ENCODE measurements at places on chromosomes 5 and 9.

- DNase-seq, result no peak
Observed at GRCh38 chr9:111874500-111874899, 22.1 kb upstream of the UGCG start.

GRCh38 chr5:116998024-116998423 lies 423.4 kb upstream of the SEMA6A start:
- no peak for DNase-seq

DNA sequence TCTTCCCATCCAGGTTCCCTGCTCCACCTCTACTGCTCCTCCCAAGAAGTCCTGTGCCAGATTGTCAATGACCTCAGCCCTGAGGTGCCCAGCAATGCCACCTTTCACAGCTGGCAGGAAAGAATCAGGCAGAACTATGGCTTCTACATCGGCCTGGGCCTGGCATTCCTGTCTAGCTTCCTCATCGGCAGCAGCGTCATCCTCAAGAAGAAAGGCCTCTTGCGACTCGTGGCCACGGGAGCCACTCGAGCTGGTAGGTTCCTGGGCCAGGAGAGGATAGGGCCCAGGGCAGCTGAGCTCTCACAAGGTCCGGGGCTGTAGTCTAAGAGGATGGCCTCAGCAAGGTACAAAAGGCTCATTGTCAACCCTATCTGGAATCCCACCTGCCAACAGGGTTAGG lies 3.1 kb downstream of the NIPAL4 start:
- DNase-seq, result no peak

DNA sequence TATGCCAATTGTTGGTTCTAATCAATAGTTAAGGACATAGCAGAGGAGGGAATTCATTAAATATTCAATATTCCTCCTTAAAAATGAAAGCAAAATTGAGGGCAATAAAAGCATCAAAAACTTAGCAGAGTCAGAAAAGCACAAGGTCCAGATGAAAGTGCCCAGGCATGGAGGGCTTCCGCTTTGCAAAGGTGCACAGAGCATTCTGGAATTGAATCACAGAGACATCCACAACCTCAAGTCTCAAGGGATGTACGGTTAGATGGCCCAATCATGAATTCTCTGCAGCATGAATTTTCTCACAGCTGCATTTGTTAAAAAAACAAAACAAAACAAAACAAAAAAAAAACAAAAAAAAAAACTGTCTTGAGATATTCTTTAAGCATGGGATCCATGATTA lies 253.7 kb downstream of the SPOCK1 start:
- no peak for DNase-seq

Measured in BE2C (cell line).